ENCODE measurements at places on chromosomes 6 and 20. TPM values are rescaled to one million over a fixed set of nuclear protein-coding genes. Genes with fewer than 3 reads are reported as not detected.
A peak's percentile ranks its signal among the peaks of the same experiment; 100 is the strongest.

GRCh38 chr6:167292301-167293087, 1.4 kb downstream of the UNC93A start:
- no peak for DNase-seq

DNA sequence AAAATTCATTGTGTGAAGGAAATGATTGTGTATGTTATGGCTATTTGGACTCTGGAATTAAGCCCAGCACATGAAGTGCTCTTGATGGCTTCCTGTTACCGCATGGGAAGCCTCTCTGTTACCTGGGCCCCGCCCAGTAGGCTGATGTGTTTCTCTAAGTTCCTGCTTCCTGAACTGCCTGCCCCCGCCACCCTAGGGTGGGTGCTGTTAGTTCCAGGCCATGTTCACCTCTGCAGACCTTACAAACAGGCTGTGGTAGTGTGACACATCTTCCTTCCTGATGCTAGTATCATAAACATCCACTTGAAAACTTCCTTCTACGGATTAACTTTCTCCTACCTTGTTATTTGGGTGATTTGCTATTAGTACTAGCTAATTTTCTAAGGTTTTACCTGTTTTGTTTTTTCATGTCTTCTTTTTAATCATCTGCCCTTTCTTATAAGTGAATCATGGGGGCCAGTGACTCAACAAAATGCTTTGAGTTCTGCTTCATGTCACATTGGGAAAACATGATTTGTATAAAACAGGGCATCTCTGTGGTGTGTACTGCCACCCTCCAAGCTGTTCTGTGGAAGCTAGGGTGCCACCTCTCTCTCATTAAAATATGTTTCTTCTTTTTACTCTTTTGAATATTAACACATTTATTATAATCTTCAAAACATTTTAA, 40.6 kb downstream of the SH3BGRL2 start:
- no peak for DNase-seq

DNA sequence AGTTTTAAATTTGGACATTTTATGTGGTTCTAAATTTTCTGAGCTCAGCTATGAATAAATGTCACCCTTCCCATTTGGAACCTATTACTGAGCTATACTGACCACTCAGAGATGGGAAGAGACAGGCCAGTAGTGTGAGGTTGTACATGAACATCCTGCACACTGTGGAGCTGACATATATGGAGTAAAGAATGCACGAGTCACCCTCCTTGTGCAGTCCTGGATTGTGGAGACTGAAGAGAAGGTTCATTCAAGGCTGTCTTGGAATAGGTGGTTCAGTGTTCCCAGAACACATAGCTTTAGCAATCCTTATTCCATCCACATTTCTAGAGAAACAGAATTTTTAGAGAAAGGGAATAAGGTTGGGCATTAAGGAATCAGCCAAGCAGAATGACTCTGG, 50.3 kb upstream of the OGFRL1 start:
- DNase-seq: no peak

- no peak for DNase-seq
These were observed 30.9 kb downstream of the MAP3K5 start for GRCh38 chr6:136761227-136761922.

DNA sequence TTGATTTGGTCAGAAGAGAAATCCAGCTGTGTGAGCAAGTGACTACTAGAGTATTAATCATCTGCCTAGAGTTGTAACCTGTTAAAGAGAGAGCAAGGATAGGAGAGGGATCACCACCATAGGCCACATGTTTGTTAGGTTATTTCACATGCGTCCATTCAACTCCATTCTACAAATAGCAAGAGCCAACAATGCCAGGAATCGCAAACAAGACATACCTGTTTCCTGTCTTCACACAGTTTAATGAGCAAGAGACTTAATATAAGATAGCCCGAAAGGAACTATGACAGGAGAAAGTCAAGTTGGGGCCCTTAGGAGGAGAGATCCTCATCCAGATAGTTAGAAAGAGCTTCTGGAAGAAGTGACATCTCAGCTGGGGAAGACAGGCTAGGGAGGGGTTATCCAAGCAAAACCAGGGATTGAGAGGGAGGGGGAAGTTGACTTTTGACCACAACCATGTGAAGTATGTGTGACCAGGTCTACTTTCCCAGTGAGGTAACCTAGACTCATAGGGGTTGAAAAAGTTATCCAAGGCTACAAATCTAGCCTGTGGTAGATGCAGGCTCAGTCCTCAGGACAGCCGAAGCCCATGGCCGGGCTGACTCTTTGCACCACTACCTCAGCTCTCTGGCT, 147.4 kb downstream of the ALDH8A1 start:
- DNase-seq: no peak

GRCh38 chr20:1802385-1803060, 92.7 kb upstream of the SIRPA start:
- peak; percentile 51 for DNase-seq

DNA sequence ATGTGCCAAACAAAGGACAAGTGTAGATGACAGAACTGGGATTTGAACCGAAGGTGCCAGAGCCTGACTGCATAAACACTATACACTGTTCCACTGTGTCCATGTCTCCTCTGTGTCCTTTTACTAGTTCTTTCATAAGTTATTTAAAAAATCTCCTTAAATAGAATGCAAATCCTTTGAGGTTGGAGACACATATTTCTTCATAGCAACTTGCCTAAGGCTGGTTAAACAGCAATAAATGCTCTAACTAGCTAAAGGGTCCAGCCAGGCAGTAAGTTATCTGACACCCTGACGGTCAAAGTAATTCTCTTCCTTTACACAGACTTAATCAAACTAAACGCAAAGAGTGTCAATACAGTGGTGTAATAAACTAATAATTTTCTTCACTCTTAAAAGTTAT, 76.2 kb upstream of the TRAF3IP2 start:
- DNase-seq: no peak

GRCh38 chr6:167122827-167123657, at the start of gene CCR6:
TSS of gene CCR6 (plus strand) at chr6:167123096. CDS start at chr6:167136135, 13,039 bp downstream.
- DNase-seq: no peak

- DNase-seq: no peak
These were observed 37.5 kb upstream of the ENTPD6 start for GRCh38 chr20:25158043-25158442.

DNA sequence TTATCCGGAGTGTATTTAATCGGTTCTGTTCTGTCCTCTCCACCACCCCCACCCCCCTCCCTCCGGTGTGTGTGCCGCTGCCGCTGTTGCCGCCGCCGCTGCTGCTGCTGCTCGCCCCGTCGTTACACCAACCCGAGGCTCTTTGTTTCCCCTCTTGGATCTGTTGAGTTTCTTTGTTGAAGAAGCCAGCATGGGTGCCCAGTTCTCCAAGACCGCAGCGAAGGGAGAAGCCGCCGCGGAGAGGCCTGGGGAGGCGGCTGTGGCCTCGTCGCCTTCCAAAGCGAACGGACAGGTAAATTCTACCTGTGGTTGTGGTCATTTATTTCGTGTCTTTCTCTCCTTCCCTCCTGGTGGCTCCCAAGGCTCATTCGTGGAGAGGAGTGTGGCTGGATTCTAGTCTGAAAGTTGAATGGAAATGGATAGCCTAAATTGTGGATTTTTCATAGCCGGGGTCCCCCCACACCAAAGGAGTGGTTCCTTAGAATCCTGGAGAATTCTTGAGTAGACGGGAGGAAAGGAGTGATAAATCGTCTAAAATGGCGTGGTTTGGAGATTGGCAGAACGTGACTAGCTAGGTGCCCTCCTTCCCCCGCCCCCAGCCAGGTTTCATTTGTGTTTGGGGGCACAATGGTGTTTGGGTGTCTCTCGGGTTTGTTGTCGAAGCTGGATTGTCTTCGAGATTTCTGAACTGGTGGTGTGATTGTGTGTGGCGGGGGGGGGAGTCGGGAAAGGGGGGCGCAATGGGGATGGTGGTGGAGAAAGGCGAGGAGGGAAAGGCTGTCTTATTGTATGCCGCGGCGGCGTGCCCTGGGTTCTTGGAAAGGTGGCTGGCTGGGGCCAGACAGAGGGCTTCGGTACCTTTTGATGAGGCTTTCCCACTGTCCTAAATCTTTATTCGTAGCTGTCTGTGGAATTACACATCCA, 673 bp downstream of the MARCKS start:
- DNase-seq: peak; percentile 37

DNA sequence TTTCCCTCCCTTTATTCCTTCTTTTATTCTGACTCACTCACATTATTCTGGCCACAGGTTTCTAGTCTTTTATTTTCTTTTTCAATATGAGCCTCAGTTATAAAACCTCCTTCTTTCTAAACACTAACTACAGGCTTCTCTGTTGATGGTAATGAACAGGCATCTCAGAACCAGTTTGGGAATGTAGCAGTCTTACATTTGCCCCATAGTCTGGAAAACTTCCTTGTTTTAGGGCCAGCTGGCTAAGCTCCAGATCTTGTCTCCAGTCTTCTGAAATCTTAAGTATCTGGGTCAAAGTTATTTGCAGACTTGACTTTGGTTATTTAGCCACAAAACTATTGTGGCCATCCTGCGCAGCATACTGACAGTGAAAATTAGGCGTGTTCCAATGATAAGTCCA, 97.0 kb upstream of the MAN1A1 start:
- no peak for DNase-seq

GRCh38 chr6:136427378-136427717, 122.9 kb downstream of the MAP7 start:
- no peak for DNase-seq

- DNase-seq: no peak
These were observed 14.5 kb downstream of the NPEPL1 start for GRCh38 chr20:58706975-58707681.

- DNase-seq: no peak
These were observed 25.1 kb downstream of the CAP2 start for GRCh38 chr6:17418281-17419188.

DNA sequence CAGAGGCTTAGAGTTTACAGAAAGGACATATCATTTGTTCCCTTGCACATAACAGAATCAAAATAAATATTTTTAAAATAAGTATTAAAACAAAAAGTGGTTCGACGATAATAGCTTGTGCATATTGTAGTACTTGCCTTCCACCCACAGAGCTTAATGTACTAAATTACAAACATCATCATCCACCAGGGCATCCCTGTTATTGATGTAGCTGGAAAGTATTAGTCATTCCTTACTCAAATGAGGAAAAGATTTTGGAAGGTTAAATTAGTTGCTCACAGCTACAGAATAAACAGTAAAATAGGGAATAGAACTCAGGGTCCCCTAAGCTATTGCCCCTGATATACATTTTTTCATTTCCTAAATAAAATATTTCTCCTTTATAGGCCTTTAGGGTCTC, 150.3 kb downstream of the PTPRK start:
- DNase-seq: no peak

GRCh38 chr6:153720732-153721131, 318.3 kb upstream of the OPRM1 start:
- DNase-seq: no peak

GRCh38 chr6:53202052-53202451, 53.4 kb upstream of the GCM1 start:
- DNase-seq: no peak

- no peak for DNase-seq
These were observed 161.5 kb downstream of the MYLK4 start for GRCh38 chr6:2589171-2589661.

DNA sequence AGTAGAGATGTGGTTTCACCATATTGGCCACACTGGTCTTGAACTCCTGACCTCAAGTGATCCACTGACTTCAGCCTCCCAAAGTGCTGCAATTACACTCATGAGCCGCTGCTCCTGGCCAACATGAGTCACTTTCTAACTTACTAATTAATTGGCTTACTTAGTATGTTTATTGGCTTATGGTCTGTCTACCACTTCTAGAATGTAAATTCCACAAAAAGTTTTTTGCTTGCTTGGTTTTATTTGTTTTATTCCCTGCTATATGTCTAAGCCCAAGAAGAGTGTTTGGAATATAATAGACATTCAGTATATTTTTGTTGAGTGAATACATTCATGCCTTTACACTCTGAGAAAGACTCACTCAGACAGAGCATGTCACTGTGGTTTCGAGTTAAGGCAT, 86.0 kb downstream of the SAMD3 start:
- no peak for DNase-seq

DNA sequence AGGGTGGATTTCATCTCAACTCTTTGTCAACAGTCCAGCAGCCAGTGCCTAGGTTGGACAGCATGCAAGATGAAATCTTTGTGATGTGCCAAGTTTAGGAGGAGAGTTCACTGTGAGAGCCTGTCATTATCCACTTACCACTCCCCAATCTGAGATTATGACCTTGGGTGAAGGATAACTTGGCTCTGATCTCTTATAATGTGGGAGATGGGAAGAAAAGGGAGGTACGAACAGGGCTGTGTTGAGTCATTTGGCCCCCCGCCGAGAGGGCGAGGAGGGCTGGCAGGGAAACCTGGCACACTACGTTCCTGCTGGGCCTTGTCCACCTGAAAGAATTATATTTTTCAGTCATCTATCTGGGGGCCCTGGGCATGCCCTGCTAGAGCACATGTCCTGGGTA, 35.8 kb downstream of the LAMA4 start:
- no peak for DNase-seq

DNA sequence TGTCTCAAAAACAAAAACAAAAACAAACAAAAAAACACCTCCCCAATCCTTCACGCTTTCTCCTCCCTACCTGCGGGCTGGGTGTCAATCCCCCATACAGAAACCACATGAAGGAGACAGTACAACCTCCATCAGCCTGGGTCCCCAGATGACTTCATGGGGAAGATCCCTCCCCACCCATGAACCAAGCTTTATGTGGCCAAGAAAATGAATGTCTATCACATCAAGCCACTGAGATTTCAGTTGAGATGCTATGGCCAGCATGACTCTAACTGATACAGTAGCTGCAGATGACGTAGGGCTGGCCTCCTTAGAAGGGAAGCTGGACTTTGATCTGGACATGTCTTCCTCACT, 21.2 kb upstream of the BNIP5 start:
- DNase-seq: no peak

RAET1L gene
- total RNA-seq: not detected

VSTM2L gene
- 5.0 TPM for total RNA-seq

TENT5A gene
- total RNA-seq: 9.6 TPM

KCNB1 gene
- 0.98 TPM for total RNA-seq

CEP85L gene
- total RNA-seq: 8.8 TPM

TNNC2 gene
- total RNA-seq: not detected

GTSF1L gene
- not detected for total RNA-seq

LAMP5 gene
- total RNA-seq: not detected

NMBR gene
- 0.74 TPM for total RNA-seq

COL19A1 gene
- 2.3 TPM for total RNA-seq

PSMB9 gene
- not detected for total RNA-seq

KCNK17 gene
- total RNA-seq: 11.6 TPM
